IPS DF 6.9 (cell line): ENCODE measurements at places on chromosomes 6 and 20.

DNA sequence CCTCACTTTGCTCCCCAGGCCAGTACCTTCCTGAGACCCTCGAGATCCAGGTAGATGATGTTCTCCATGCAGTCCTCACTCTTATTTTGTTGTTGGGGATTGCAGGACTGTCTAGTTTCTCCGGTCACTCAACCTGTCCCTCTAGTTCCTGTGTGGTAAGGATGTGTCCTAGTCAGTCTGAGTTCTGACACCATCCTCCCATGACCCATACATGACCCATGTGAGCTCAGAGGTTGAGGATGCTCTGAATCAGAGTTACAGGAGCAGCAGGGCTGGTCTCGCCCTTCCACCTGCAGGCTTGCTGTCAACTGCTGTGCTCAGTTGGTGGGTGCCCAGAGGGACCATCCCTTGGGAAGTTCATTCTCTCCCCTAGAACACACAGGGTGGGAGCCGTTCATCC is 11.9 kb upstream of the CST8 start:
- DNase-seq = no peak

GRCh38 chr6:148438632-148439031 is 96.0 kb downstream of the SASH1 start:
- DNase-seq = no peak

- no peak for DNase-seq
These were observed 356.0 kb downstream of the HDGFL1 start for GRCh38 chr6:22925304-22925835.

GRCh38 chr6:133392015-133392414 is 150.9 kb downstream of the EYA4 start:
- no peak for DNase-seq

DNA sequence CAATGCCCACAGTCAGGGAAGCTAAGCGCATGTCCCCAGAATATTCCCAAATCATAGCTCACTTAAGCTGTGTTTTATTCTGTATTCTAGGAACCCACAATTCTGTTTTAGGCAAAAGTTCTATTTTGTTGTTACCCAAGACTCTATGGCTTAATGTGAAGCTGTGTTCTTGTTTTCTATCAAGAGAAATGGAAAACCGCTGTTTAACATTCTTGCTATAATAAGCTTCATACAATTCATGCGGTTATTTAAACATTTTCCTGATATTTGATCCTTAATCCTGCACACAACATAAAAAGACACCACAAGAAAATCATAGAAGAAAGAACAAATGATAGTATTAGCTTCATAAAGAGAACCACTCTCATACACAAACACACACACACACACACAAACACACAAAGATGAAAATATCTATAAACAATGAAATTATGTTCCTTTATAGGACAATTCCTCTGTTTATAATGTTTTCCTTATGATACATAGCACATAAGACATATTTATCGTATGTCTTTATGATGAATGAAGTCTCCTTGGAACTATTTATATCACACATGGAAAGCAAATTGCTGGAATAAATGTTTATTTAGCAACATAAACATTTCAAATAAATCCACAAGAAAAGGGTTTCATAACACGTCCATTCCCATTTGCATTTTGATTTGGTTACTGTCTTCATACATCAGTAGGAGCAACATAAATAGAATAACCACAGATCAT is 16.4 kb upstream of the COL21A1 start:
- no peak for DNase-seq

DNA sequence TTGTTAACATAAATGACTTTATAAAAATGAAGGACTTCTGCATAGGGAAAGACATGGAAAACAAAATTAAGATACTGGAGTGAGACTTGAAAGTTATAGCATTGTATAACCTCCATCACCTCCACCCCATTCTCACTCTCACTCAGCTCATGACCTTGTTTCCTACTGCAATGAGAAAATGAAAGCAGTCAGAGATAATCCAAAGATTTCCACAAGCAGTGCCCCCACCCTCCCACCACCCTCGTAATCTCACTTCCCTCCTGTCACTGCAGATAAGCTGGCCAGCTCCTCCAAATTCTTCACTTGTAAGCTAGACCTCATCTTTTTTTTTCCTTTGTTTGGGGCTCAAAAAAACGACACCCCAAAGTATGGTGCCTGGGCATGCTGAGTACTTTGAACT is 52.9 kb upstream of the PROKR2 start:
- DNase-seq = no peak

DNA sequence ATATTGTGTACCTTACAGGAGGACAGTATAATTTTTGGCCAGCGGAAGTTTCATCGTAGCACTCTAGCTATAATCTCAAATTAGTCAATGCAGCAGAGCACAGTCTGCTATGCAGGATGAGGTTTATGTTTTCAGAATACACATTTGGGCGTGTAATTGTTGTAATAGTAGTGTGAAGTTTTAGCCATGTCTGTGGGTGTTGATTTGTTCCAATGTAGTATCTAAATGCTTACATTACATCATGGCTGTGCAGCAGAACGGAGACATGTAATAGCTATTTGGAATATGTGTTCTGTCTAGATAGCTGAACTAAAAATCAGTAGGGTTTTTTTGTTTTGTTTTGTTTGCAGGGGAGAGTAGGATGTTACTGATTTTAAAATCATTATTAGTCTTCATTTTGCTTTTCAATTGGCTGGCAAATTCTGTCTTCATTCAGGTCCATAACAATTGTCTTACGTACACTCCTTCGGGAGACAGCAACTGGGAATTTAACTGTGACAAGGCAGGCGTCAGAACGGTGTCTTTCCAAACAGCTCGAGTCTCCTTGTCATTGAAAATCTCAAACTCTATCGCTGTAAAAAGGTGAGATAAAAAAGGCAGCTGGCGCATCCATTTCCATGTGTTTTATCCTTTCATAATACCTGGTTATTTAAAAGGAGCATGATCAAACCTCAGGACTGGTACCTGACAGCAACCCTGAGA is 65.1 kb upstream of the CDH4 start:
- no peak for DNase-seq

DNA sequence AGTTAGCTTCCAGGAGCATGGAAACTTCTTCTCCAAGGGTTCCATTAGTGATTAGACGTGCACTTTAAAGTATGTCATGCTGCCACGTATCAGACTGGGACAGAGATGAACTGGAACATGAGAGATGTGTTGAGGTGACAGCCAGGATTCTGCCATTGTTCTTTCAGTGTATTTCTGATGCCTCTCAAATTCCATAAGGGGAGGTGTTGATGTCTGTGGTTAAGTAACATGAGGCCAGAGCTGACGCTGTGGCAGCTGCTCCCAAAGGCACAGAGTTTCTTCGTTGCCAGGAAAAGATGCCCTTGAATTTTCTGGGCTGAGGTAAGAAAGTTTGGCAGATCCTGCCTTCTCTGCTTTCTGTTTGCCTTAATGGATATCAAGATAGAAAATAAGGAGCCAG is 63.5 kb downstream of the TRMT6 start:
- no peak for DNase-seq

DNA sequence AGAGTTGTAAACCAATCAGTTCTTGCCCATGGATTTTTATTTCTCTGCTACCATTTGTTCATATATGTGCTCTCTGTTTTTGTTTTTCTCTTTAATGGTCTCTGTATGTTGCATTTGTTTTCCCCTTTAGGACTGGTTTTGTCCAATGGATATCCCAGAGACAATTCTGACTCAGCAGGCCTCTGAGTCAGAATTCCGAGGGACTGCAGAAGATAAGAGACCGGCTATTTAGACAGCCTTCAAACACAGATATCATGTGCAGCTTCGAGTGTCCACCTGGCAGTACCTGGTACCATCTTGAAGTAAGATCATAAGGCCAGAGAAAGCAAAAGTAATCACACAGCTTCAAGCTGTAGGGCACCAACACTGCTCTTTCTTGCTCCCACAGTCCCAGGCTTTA is 125.5 kb downstream of the ELOVL4 start:
- no peak for DNase-seq

DNA sequence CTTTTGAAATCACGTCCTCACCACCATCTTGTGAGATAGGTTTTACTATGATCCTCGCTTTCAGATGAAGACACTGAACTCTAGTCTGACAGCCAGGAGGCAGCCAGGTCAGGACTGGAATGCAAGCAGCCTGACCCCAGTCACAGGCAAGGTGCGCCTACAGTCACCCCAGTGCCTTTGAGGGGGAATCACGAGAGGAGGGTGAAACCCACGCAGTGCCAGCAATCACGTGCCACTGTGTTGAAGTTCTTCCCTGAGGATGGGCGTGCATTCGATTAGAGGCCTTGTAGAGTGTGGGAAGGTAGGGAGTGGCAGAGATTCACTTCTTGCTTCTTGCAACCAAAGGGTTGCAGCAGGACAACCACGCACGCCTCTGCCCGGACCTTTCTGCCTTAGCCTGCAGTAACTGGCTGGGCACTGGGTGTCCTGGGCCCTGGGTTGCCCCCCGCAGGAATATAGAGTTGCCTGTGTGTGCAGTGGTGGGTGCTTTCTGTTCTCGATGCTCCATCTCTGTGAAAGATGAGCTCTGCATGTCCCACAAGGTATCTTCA is 33.7 kb upstream of the IRF4 start:
- DNase-seq = no peak
